NCI-H1092 (cell line): ENCODE measurements at places on chromosomes 2 and 18.
A peak's percentile ranks its signal among the peaks of the same experiment; 100 is the strongest.

GRCh38 chr2:8488001-8488738 lies 193.7 kb upstream of the ID2 start:
- DNase-seq, result no peak

- no peak for DNase-seq
These were observed 157.8 kb downstream of the CYRIA start for GRCh38 chr2:16507655-16508489.

GRCh38 chr2:241645056-241645914 lies 7.8 kb downstream of the ATG4B start:
- no peak for DNase-seq

GRCh38 chr2:69204654-69205053 lies 182.4 kb downstream of the GFPT1 start:
- no peak for DNase-seq

DNA sequence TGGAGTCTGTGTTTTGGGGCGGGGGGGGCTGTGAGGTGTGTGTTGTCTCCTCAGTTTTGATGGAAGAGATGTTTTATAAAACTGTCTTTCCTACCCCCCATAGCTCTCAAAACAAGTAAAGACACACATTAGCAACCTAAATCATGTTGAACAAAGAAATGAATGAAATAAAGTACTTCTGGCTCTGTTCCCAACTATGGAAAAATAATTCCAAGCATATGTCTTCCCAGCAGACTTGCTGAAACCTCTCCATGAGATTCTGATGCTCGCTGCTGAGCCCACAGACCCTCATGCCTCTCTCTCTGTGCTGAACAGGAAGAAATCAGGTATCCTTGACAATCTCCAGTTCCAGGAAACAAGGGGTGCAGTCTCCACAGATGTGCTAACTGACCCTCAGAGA lies 226.7 kb upstream of the KLHL29 start:
- no peak for DNase-seq

DNA sequence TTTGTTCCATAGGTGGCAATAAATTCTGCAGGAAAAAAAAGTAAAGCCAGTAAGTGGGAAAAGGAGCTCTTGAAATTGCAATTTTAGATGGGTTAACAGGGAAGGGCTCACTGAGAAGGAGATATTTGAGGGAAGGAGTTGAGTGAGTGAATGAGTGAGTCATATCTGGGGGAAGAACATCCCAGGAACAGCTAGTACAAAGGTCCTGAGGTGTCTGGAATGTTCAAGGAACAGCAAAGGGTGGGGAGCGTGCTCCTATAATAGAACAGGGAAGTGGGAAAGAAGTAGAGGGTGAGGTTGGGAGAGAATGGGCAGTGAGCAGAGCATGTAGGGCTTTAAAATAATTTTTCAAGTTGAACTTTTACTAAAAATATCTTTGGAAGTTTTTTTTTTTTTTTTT lies 68.0 kb upstream of the PSME4 start:
- DNase-seq, result no peak

- no peak for DNase-seq
These were observed 9.6 kb downstream of the SH3YL1 start for GRCh38 chr2:254241-254640.

DNA sequence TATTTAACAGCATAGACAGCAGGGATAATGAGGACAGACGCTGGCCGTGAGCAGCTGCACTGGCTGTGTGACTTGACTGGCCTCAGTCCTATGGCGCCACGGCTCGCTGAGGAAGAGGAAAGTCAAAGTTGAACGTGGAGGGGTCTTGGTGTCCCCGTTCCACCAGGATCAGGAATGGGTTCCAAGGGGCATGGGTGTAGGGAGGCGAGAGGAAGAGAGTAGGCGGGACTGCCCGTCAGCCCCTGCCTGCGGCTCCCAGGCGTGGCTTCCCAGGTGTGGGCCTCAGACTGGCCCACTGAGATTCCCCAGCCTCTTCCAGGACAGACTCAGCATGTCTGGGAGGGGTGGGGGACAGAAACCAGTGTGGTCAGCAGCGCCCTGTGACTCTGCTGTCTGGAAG lies 51.4 kb downstream of the POMC start:
- DNase-seq, result no peak

DNA sequence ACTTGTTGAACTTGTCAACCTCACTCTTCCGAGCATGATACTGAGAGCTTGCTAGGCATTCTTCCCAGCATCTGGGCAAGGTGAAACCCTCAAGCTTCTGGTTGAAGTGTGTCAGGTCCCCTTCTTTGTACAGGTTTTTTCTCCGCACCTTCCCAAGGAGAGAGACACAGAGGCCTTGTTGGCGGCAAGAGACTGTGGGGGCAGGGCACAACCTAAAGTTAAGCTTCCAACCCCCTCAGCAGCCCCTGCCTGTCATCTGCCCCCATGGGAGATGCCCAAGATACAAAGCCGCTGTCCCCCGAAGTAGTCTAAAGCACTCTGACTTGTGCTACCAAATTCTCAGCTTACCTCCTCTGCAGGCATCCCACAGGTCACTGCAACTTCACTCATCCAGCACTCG lies 64.9 kb downstream of the XDH start:
- DNase-seq, result no peak

DNA sequence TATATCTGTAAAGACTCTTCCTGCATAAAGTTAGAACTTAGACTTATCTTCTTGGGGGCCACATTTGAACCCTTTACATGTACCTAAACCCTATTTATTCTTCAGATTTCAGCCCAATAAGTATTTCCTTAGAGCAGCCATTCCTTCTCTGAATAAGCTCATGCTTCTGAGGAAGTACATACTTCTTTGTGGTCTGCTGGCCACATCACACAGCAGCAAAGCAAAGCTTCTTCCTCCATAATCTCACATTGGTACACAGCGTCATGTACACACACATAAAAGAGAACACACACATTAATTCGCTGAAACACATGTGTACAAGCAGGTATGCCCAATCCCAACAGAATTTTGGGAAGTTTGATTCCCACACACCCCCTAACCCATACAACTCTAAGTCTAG lies 331.0 kb downstream of the CDH2 start:
- DNase-seq, result no peak

DNA sequence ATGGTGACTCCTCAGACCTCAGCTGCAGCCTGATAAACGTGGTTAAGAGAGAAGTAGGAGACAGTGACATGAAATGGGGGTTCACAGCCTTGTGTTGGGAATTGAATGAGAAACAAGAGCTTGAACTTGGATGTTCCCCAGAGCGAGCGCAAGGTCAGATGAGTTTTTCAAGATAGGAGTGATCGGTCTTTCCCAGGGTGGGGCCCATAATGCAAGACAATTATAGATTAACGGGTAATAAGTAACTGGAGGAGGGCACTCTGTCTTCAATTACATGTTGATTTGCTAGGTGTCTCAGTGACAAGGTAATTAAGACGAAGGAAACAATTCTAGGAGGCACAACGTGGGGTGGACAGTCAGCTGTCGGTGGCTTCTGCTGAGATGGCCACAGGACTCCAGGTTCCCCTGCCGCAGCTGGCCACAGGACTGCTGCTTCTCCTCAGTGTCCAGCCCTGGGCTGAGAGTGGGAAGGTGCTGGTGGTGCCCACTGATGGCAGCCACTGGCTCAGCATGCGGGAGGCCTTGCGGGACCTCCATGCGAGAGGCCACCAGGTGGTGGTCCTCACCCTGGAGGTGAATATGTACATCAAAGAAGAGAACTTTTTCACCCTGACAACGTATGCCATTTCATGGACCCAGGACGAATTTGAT lies at the start of gene UGT1A5:
UGT1A5 (plus strand) TSS at position 297 of the 651 bp plus-strand sequence; CDS start at position 382, 85 bp downstream.
- no peak for DNase-seq

GRCh38 chr2:208415255-208415654 lies 8.7 kb downstream of the PTH2R start:
- DNase-seq, result no peak

DNA sequence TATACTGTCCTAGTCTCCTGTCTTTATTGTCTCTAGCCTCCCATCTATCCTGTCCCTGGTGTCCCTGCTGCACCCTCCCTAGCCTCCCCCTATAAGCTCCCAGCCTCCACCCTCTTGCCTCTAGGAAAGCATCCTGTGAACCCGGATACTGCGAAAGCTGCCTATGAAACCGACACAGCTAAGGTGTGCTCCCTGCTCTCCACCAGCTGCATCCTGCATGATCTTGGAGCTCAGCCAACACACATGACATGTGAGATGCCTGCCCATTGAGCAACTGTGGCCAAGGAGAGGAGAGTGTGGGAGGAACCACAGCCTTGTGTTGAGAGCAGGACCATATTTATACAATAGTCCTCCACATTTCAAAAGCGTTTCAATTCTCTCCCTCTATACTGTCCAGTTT lies 187.1 kb downstream of the ZBTB7C start:
- DNase-seq, result peak; percentile 96
